T-cell (primary cell): ENCODE measurements at places on chromosomes 1 and 21.

- no peak for DNase-seq
These were observed 5.1 kb downstream of the NLRP3 start for GRCh38 chr1:247421074-247421473.

DNA sequence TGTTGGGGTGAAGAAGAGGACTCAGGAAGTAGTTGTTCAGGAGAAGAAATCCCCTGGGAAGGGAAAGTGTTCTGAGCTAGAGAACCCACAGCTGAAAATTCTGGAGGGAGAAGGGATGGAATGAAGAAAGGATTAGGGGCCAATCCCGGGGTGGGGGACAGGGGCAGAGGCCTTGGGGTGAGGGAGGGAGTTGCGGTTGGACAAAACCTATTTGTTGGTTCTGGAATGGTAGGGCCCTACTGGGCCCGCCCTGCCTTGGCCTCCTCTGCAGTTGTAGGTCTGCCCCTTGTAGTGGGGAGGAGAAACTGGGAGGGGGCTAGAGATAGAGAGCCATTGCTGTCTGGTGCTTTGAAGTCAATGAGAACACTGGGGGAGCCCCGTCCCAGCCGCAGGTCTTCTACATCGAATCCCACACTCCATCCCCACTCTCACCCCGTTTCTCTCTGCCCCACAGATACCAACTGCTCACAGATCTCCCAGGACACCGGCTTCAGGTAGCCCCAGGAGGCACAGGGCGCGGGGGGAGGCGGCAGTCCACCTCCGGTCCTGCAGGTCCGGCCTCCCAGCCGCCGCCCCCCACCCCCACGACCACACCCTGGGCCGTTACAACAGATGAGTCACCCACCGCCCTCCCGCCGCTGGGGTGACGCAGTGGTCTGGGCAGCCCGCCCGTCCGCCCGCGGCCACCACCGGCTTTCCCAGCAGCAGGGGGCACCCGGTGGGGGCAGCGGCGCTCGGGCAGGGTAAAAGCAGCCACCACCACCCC, 1.1 kb downstream of the TAGLN2 start:
- DNase-seq: peak; percentile 76

- no peak for DNase-seq
These were observed 525.2 kb upstream of the PBX1 start for GRCh38 chr1:164033782-164034181.

DNA sequence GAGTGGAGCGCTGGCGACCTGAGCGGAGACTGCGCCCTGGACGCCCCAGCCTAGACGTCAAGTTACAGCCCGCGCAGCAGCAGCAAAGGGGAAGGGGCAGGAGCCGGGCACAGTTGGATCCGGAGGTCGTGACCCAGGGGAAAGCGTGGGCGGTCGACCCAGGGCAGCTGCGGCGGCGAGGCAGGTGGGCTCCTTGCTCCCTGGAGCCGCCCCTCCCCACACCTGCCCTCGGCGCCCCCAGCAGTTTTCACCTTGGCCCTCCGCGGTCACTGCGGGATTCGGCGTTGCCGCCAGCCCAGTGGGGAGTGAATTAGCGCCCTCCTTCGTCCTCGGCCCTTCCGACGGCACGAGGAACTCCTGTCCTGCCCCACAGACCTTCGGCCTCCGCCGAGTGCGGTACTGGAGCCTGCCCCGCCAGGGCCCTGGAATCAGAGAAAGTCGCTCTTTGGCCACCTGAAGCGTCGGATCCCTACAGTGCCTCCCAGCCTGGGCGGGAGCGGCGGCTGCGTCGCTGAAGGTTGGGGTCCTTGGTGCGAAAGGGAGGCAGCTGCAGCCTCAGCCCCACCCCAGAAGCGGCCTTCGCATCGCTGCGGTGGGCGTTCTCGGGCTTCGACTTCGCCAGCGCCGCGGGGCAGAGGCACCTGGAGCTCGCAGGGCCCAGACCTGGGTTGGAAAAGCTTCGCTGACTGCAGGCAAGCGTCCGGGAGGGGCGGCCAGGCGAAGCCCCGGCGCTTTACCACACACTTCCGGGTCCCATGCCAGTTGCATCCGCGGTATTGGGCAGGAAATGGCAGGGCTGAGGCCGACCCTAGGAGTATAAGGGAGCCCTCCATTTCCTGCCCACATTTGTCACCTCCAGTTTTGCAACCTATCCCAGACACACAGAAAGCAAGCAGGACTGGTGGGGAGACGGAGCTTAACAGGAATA, 4.2 kb downstream of the TFAP2E start:
- peak; percentile 66 for DNase-seq

DNA sequence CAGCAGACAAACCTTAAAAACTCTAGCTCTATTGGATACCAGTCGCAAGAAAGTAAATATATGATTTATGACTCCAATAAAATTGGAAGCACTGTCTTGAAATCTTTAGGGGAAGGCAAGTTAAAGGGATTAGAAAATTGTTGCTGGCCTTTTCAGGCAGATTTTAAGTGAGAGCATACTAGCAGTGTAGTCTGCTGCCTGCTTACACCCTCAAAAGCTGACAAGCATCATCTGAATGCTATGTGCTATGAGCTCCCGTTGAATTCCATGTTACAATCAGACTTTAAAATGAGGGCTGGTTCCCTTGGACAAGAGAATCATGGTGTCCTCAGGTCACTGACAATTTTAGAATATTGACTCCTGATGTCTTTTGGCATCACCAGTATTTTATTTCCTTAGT, 271.1 kb upstream of the C1orf105 start:
- DNase-seq: no peak

DNA sequence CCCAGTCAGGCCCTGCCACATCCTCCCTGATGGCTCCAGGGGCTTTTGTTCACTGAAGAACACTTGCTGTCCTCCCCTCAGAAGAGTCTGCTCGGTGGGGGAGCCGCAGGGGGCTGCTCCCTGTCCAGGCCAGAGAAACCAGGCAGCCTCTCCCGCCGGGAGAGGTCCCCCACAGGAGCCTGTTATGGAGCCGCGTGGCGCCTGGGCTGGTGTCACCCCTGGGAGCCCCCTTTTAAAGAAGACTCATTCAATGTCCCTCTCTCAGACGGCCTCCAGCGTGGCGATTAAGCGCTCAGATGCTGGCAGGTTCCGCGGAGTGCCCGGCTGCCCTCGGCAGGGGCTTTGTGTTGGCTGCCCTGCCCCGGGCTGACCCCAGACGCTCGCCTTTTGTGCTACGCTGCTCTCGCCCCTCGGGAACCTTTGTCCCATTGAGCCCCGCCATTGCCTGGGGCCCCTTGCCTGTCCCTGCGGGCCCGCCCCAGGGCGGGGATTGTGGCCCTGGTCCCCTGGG, 43.1 kb downstream of the SKI start:
- no peak for DNase-seq

- no peak for DNase-seq
These were observed 49.2 kb upstream of the ZC3H12A start for GRCh38 chr1:37425221-37425620.

DNA sequence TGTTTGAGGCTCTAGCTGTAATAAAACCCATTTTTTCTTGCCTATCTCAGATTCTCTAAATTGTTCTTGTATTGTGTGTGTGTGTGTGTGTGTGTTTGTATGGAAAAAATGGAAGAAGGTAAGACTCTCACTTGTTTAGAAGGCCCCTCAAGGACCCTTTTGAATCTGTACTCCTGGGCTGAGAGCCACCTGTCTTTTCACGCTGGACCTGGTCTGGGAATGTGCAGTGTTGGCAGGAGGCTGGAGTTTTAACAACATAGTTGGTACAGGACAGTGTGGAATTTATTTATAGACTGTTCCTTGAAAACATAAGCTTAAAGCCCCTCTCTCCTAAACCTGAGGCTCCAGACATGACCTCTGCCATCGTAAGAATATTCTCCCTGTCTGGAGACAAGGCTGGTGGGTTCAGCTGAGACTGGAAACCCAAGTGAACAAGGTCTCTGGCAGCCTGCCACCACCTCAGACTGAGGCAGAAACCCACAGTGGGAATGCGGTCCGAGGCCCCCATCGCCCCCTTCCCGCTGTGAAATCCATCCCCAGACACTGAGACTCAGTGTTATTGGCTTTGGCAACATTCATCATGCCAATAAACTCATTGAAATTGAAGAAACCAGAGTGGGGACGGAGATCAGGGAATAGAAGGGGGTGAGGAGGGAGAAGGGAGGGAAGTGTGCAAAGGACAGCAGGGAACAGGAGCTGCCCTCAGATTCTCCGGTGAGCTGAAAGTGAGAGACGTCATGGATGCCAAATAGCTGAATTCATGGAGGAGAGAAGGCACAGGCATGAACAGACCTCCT, 24.6 kb upstream of the PLXNA2 start:
- DNase-seq: no peak

DNA sequence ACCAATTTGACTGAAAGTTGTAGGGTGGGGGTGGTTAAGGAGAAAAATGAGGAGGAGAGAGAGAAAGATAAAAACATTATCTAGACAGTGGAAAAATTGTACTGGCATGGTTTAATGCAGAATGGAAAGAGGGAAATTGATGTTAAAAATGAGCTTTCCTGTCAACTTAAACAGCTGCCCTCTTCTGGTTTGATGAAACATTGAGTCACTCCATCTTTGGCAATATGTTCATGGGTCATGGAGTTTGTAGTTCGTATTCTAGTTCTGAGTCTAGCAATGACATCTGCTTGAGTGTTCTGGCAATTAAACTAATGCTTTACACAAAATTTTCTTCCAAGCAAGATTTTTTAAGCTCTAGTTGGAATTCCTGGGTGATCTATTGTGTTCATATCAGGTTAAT, 9.6 kb downstream of the ZNF648 start:
- DNase-seq: no peak

DNA sequence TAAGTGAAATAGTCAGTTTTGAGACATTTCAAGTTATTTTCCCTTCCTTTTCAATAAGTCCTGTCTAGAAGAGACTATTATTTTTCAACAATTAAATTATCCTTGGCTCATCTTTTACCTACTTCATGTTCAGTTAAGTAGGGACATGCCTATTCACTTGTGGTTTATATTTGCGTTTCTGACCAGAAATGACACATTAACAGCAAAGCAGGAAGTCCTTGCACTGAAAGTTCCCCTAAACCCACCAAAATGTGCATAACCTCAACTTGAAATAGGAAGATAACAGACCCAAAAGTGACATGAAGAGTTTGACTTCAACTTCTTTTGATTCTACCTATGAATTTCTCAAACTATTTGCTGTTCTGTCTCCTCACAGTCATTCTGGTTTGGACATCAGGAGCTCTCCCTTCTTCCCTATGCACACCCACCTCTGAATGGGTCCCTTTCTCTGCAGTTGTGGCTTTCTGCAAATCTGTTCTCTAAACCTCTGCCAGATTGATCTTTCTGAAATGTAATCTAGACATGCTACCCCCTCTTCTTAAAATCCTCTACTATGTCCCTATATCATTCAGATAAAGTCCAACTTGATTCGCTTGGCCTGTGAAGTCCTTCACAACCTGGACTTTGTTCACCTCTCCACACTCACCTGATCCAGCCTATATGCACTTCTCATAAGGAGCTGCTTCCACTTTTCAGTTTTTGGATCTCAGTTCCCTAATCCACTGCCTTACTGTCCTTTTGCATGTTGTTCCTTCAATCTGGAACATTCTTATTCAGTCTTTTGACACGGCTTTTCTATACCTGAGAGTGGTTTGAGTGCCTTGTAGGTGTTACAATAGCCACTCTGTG, 661.5 kb upstream of the ADGRL4 start:
- DNase-seq: no peak

GRCh38 chr1:150332651-150333290, 11.4 kb downstream of the PRPF3 start:
- DNase-seq: no peak

DNA sequence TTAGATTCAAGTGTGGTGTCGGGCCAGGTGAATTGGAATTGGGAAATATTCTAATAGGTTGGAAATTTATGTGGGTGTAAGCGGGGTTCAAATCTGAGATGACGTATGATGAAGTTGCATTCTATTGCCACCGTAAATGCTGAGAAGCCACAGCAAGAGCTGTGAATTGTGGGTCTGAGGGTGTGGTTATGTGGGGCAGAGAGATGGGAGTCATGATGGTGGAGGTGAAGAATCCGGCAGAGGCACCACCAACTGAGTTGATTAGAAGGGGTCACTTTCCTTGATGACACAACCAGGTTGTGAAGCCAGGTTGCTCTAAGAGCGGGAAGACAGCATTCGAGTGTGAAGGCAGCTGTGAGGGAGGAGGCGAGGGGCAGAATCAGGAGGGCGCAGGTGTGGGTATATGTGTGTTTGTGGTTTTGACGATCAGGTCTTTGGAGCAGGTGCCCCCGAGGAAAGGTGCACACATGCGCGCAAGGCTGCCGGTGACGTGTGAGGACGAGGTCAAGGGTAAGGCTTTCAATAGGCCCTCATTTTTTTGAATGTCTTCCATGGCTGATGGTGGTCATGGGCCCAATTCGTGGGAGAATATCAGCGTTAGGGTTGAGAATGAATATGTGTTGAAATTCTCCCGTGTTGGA, 18.7 kb downstream of the LRRC3 start:
- DNase-seq: no peak

DNA sequence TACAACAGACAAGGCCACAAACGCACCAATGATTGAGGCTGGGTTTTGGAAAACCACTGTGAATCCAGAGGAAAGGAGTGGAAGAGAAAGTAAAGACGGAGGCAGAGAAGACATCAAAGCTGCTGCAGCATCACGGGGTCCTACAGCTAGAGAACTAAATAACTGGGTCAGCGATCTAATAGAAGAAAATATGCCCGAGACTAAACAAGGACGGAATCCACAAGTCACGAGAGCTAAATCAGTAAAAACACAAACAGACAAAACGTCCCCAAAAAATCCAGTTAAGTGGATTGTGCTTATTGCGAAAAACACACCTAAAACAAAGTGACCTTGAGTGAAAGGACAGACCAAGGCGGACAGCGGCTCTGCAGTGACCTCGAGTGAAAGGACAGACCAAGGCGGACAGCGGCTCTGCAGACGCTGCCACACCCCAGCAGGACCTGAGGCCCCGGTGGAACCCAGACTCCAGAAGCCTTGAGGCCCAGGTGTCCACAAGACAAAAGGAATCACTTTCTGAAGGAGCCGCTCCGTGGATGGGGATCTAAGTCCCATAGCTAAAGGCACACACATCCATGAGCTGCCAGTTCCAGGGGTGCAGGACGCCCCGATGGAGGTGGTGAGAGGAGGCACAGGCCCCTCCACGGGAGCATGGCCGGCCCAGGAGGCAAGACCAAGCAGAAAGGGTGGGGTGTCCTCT, 6.0 kb downstream of the FTCD start:
- no peak for DNase-seq

- DNase-seq: no peak
These were observed 460.6 kb downstream of the DSCAM start for GRCh38 chr21:40386294-40386911.

DNA sequence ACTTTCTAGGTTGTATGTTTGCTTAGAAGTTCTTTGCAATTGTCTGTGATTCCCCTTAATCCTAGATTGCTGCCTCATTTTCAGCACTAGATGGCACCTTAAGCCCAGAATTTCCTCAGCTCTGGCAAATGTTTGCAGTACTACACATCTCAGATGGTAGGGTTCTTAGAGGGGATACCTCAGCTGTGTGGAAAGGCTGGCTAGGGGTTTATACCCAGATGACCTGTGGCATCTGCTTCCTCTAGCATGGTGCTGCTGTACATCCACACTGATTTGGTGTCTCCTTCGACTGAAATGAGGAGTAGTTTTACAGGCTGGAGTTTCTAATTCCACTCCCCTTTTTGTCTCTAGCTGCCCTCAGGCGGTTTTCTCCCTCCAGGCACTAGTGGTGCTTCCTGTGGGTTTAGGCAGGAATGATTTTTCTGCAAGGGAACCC, 23.5 kb downstream of the ASB17 start:
- no peak for DNase-seq
